ENCODE measurements at places on chromosomes 7 and 10. TPM values are rescaled to one million over a fixed set of nuclear protein-coding genes. Genes with fewer than 3 reads are reported as not detected.

The SMO gene
- 15.5 TPM for total RNA-seq

The AQP1 gene
- total RNA-seq: 50.7 TPM

The VAX1 gene
- not detected for total RNA-seq

The TET1 gene
- total RNA-seq: 1.1 TPM

The ZNF316 gene
- total RNA-seq: 38.3 TPM

The CEP55 gene
- 0.29 TPM for total RNA-seq

The PSD gene
- total RNA-seq: 1.3 TPM

The NPSR1 gene
- not detected for total RNA-seq

The NRAP gene
- total RNA-seq: 0.13 TPM

The MMS19 gene
- total RNA-seq: 121 TPM

The KAZALD1 gene
- total RNA-seq: 3.0 TPM

The FKBP6 gene
- total RNA-seq: not detected

The CYP26C1 gene
- not detected for total RNA-seq

The NHLRC2 gene
- total RNA-seq: 31.3 TPM

The FXYD4 gene
- total RNA-seq: not detected

The CLRN3 gene
- not detected for total RNA-seq

The HTR5A gene
- total RNA-seq: not detected

The DLX6 gene
- total RNA-seq: 0.59 TPM

The DGKB gene
- total RNA-seq: not detected
